ENCODE measurements at places on chromosomes 5 and 9.

DNA sequence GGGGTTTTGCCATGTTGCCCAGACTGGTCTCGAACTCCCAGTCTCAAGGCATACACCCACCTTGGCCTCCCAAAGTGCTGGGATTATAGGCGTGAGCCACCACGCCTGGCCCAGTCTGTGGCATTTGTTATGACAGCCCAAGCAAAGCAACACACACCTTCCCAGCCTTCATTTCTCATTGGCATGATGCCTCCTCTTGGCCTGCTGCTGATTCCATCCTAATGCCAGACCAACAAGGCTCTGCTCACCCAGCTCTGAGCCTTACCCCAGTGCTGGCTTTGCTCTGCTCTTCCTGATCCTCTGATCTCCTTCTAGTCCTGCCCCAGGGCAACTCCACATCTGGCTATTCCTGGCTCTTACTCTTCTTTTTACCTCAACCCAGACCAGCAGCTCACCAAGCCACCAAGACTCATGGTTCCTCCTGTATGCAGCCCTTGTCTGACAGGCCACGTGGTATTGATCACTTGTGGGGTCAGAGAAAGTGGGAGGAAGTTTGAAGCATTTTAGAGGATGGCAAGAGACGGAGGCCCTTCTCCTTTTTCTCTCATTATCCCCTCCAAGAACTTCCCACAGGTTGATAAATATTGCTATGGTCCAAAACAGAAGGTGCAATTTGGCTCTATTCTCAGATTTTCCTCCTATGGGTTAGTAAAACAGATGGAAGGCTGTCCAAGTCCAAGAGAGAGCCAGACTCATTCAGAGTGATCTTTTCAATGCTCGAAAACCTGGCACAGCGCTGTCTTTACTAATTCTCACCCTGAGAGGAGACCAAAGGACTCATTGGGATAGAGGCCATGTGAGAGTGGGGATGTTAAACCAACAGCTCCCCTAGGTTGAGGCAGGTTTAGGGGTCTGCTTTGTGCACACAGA lies 958 bp downstream of the CD180 start:
- DNase-seq: no peak

GRCh38 chr5:136203303-136203922 lies 10.5 kb upstream of the SMIM32 start:
- no peak for DNase-seq

GRCh38 chr9:133421615-133422542 lies at the start of gene ADAMTS13:
Gene ADAMTS13, plus strand, starts transcription at chr9:133422367. Its CDS starts 77 bp downstream, at chr9:133422444.
- no peak for DNase-seq

DNA sequence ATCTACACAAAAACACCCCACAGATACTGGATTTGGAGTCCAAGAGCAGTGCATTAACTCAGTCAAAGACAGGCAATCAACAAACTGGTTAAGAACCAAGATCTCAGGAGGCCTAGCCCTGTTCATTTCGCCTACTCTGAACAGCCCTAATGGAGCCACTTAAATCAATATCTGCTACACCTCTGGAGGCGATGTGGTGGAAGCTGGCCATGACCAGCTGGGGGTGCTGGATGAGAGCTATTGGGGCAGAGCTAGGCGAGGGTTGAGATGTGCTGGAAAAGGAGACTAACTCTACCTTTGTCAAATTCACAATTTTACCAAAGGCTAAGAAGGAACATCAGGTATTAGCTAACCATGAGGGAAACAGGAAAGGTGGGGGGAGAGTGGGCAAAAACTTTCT lies 23.3 kb upstream of the ARSB start:
- no peak for DNase-seq

DNA sequence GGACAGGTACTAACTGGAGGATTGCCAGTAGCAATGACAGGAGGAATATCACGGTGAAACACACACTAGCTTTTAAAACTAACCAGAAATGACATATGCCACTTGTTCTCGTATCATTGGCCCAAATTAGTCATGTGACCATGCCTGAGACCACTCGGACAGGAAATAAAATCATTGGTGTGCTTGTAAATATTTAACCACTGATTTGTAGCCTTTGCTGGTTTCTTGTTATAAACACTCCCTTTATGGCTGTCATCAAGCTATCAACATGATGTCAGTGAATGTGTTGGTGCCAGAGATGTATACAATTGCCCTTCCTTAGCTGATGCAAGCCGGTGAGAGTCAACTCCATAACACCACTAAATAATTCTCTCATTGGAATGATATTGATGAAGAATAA lies 123.7 kb upstream of the ANKH start:
- DNase-seq: no peak

DNA sequence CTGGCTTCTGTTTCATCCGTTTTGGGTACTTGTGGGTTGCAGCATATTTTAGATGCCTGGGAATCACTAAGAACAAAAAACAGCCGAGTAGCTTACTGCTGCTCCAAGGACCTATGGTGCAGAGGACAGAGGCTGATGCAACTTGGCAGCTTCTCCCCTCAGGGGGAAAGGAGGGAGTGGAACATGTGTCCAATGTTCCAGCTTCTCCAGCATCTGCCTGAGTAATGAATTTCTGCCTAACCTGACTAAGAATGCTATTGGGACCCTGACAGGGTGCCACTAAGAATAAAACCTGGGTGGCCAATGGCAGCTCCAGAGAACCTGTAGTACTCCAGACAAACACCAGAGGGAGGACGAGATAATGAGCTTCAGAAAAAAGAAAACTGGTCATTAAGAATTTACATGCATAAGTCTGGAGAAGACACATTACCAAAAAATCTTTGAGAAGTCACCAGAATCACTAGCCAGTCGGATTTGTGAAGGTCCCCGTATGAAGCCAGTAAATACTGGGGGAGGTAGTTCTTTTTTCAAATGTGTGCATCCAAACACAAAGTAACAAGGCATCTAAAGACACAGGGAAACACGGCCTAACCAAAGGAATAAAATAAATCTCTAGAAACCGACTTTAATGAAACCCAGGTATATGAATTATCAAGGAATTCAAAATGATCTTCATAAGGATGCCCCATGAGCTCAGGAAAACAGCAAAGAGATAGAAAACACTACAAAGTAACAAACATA lies 293.5 kb downstream of the HINT1 start:
- no peak for DNase-seq

- DNase-seq: no peak
Measured at GRCh38 chr5:168066536-168067208, 224.8 kb upstream of the WWC1 start.

DNA sequence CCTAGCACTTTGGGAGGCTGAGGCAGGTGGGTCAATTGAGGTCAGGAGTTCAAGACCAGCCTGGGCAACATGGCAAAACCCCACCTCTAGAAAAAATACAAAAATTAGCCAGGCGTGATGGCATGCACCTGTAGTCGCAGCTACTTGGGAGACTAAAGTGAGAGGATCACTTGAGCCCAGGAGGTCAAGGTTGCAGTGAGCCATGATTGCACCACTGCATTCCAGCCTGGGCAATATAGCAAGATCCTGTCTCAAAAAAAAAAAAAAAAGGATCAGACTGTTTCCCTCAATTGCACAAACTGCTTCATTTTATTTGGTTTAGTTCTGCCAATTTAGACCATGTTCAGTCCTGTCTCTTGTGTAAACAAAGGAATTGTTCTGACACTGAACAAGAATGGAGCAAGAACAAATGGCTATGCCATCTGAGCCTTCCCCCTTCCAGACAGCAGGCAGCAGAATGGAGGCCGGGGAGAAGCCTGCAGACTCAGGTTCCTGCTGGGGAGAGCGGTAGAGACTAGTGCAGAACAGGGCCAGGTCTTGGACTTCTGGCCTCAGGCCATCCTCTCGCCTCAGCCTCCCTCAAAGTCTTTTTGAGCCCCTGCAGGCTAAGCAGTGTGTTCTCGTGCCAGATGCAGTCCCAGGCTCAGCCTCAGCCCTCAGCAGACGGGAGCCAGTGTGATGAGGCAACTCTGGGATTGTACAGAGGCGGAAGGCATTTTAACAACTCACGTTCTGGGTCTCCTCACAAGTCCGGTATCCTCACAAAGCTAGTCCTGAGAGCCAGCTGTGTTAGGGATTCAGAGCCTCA lies 18.2 kb downstream of the HNRNPH1 start:
- DNase-seq: no peak

- no peak for DNase-seq
Measured at GRCh38 chr5:1176473-1177391, 24.7 kb upstream of the SLC6A19 start.

DNA sequence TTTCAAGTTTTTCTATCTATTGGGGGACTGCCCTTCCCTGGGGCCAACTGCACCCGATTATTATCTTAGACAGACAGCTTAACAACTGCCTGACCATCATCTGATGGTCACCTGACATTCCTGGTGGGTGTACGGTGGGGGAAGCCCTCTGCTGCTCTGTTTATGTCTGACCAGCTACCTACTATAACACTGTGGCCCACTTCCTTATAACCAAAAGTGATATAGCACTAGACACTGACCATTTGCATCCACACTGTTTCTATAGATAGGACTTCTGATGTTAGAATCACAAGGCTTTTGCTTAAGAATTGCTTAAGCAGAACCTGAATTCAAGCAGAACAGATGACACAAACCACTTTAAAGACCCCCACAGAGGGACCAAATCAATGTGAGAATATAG lies 110.5 kb upstream of the RAI14 start:
- DNase-seq: no peak

- DNase-seq: no peak
Measured at GRCh38 chr9:34084562-34084961, 35.9 kb upstream of the UBAP2 start.

- no peak for DNase-seq
Measured at GRCh38 chr9:26033336-26033735, 355.1 kb upstream of the TUSC1 start.

DNA sequence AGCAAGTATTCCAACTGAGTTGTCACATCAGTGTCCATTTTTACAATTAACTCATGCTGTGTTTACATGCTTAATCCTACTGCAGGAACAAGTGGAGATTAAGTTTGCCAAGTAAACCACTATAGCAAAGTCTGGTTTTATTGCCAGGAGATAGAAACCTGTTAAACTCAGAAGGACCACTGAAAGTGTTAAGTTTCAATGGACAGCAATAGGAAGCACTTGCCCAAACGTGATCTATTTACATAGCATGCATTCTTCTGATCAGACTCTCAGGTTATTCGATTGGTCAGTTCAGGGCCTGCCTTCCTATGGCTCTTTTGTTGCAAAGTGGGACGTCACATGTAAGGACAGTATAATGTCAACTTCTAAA lies 28.0 kb upstream of the IFNK start:
- no peak for DNase-seq

DNA sequence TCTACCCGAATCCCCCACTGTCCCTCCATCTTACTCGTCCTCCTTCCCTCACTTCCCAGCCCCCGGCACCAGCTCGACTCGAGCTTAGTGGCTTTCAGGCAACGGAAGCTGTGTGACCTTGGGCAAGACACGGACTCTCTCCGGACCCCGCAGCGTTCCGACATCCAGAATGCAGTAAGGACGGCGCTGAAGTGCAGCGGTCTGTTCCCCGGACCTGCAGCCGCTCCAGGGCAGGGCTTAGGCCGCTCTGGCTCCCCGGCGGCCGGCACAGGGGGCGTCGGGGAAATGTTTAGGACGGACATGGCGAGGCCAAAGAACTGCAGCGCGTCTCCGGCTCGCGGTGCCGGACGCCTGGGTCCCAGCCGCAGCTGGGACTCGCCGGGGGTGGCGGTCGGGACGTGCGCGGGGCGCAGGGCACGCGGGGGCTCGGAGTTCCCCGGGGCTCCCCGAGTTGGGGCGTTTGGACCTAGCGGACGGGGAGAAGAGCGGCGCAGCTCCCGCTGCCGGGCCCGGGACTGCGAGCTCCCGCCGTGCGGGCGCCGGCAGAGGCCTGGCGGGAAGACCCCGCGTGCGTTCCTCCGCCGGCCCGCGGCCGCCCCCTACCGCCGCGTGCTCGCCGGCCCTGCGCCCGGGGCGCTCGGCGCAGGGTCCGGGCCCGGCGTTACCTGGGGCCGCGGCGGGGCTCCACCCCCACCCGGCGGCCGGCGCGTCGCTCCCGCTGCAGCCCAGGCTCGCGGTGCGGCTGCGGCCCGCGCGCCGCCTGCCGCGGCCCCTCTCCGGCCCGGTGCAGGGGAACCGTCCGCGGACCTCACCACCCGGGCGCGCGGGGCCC lies 5.6 kb upstream of the RNF44 start:
- DNase-seq: no peak

DNA sequence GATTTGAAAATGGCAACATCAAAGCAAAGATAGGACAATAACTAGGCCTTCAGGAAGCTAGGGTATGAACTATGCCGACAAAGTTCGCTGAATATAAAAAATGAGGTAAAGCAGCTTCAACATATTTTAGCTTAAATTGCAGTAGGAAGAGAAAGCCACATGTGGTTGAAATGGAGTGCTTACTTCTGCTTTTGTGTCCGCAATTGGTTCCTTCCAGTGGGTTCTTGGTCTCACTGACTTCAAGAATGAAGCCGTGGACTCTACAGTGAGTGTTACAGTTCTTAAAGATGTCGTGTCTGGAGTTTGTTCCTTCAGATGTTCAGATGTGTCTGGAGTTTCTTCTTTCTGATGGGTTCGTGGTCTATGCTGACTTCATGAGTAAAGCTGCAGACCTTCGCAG lies 95.2 kb downstream of the APTX start:
- no peak for DNase-seq

DNA sequence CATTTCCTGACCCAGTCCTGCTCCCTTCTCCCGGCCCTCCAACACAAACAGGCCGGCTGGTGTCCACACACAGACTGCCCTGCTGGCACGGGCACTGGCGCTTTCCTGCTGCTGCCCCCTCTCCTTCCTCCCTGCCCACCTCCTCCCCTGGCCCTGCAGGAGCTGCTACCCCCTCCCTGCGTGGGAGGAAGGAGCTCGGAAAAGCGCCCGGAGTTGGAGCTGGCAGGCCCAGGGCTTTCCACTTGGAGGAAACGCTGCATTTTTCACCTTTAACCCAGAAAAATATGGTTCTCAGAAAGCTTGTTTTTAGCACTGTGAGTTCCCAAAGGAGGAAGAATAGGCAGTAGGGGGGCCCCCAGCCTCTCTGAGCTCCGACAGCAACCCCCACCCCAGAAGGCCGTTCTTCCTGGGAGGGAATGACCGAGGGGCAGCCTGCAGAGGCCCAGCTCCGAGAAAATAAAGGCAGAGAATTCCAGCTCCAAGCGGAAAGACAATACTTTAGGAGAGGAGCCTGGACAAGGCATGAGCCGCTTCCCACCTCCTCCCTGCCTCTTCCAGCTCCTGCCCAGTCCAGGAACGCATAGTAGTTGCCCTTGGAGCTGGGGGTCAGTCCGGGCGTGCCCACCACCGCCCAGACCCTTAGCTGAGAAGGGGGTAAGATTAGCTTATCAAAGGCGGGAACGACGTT lies 88.9 kb downstream of the LIFR start:
- no peak for DNase-seq

DNA sequence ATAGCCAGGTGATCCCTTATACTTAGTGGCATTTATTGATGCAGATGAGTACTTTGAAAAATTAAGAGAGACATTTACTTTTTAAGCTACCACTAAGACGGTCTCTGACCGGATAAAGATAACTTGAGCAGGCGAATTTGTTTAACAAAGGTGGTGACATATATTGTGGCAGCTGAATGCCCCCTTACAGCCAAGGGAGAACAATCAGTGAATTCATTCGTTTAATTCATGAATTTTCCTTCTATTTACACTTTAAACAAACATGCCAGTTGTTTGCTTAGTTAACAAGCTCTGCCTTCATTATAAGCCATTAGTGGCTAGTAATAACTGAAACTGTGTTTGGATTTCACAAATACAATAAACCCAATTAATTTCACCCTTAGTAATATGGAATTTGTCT lies 187.1 kb downstream of the AOPEP start:
- no peak for DNase-seq

GRCh38 chr5:103232393-103232999 lies 26.1 kb upstream of the MACIR start:
- DNase-seq: peak; percentile 21

GRCh38 chr5:107090506-107090905 lies 580.2 kb downstream of the EFNA5 start:
- DNase-seq: no peak

Data from NCI-H2029 treated with DMSO at 0.1 percent for 48 hours (cell line).